Foreskin keratinocyte (primary cell): ENCODE measurements at places on chromosomes 2 and 18. TPM values are rescaled to one million over a fixed set of nuclear protein-coding genes. Genes with fewer than 3 reads are reported as not detected.
A peak's percentile ranks its signal among the peaks of the same experiment; 100 is the strongest.

DNA sequence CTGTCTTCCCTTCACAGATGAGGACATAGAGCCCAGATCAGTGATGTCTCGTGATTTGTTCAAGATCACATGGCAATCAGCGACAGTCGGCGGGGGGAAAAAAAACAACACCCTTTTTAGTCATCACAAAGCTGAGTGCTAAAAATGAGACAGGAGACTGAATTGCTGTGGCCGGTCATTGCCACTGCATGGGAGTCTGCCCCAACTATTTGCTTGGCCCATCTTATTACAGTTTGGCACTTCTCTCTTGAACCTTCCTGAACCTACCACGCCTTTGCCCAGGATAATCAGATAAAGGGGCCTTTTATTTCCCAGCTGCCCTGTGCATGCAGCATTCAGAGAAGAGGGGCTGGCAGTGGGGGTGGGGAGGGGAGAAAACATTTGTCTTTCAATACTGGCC is 42.7 kb downstream of the SETBP1 start:
- no peak for DNase-seq

DNA sequence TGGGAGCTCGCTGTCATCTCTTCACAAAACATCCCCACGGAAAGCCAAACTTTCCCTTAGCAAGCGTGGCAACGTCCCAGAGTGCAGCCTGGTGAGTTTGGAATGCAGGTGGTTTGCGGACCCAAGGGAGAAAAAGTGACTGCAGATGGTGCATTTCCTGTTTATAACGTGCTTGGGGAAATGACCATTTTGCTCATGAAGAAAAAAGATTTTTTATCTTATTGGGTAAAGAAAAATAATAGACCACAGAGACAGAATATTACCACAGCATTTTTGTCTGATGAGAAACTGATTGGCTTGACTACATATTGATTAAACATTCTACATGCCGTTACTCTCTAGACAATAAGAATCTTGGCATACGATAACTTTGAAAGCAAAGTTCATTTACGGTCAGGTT is 136.5 kb downstream of the COPS8 start:
- no peak for DNase-seq

DNA sequence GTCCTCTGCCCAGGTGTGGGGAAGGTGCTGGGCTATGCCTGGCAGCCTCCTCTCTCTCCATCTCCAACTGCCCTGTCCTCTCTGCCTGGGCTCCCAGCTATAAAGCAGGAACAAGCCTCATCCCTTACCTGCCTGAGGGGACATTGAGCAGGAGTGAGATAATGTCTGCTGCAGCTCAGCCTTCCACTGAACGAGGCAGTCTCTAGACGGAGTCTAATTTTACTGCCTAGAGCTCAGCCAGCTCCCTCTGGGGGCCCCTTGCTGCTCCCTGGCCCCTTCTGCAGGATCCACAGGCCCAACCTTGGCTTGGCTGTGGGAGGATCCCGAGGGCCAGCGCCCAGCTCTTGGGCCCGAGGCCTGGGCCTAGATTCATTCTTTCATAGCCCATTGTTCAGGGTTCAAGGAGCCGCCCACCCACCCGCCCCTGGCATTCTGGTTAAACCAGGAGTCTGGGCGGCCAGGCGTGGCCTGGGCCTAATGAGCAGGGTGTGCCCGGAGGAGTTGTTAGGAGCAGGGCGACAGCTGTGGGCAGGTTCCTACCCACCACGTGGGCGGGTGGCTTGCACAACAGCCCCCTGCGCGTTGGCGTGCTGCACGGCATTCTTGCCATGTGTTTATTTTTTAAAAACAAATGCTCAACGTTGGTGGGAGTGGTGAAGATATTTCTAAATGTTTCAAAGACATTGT is 44.6 kb downstream of the FOSL2 start:
- DNase-seq, result peak; percentile 59

DNA sequence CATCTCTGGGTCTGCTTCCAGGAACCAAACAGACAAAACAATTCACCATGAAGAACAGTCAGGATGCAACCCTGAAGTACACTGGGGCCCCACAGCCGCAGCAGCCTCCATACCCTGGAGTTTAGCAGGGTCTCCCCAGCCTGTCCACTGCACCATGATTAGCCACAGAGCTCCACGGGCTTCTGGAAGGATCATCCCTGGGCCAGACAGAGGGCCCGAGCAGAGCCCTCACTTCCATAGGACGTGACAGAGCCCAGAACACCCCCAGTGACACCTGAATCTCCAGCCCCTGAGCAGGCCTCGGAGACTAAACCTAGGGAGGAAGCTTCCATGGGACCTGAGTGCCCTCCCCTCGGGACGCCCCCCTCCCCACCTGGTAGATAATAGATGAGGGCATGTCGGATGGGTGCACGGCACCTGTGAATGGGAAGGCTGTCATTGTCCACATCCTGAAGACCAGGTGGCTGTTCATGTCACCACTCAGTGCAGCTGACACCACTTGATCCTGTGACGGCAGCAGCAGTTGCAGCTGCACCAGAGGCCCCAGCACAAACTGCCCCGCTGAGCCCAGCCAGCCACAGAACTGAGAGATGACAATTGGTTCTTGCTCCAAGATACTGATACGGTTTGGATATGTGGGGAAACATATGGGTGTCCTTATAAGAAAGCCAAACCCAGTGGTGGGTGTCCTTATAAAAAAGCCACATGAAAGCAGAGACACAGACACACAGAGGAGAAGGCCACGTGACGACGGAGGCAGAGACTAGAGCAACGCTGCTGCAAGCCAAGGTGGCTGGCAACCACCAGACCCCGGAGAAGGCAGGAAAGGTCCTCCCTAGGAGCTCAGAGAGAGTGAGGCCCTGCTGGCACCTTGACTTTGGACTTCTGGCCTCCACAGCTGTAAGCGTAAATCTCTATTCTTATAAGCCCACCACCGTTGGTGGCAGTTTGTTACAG is 23.2 kb downstream of the KIF1A start:
- DNase-seq, result no peak

DNA sequence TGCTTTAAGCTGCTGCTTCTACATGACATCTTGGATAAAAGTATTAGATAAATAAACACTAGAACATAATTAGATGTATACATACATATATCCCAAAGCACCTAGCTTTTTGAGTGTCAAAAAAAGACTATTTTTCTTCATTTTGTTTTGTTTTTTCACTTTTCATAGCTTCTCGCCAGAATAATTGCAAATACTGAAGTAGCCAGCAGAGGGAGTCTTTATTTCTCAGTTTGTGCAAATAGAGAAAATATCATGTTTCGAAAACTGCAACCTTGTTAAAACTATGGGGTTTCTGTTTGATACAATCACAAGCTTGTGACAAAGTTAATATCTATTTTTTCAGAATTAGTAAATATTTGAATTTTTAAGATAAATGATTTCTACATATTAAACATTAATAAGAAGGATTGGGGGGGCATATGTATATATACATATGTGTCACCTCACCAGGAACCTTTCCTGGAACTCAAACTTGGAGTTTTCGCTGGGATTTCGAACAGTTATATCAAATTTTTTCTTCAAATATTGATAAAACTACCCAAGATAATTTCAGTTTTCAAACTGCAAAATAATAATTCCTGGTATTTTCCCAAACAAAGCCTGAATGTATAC is 61.0 kb downstream of the GRB14 start:
- DNase-seq, result peak; percentile 4

- DNase-seq, result no peak
These were observed 198.5 kb upstream of the LRATD1 start for GRCh38 chr2:14433946-14434495.

DNA sequence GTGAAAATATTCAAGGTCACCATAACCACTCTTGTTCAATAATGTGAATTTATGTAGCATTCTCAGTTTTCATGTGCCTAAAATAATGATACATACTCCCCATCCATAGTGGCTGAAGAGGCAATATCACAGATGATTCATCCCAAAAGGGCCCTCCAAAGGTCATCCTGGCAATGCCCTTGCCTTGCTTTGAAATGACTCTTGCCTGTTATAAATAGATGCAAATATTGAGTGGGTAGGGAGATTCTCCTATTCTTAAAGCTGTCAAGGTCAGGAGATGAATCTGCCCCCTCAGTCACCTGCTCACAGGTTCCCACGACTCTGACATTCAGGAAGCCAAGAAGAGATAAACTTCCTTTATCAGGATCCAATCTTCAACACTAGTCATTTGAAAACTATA is 490.5 kb downstream of the TNS1 start:
- no peak for DNase-seq

DNA sequence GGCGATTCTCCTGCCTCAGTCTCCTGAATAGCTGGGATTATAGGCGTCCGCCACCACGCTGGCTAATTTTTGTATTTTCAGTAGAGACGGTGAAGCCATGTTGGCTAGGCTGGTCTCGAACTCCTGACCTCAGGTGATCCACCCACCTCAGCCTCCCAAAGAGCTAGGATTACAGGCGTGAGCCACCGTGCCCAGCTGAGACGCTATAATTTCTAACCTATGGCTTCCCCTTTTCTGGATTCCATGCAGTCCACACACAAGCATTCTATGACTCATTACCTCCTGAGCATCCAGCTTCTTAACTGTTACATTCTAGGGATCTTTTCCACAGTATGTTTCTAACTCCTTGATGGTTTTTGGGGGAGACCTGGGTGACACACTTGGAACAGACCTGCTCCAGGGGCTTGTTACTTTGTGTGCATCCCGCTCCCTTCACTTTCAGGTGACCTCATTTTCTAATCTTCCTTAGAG is 11.8 kb upstream of the KCMF1 start:
- DNase-seq, result peak; percentile 67

GRCh38 chr18:50729986-50730385 is 89.8 kb downstream of the MRO start:
- DNase-seq, result no peak

SERPINB2 gene
- 129 and 205 TPM in 2 replicates for total RNA-seq

UGT1A10 gene
- total RNA-seq, result not detected in 2 replicates

SNED1 gene
- not detected in 2 replicates for total RNA-seq
